ENCODE measurements at places on chromosomes 6 and 20. TPM values are rescaled to one million over a fixed set of nuclear protein-coding genes. Genes with fewer than 3 reads are reported as not detected.

The OTOR gene
- not detected for polyA plus RNA-seq

The FHL5 gene
- not detected for polyA plus RNA-seq

The B3GAT2 gene
- polyA plus RNA-seq: not detected

GRCh38 chr6:161057103-161058091 lies 65.8 kb downstream of the MAP3K4 start:
- H3K4me3 ChIP-seq: no peak overlapping the region
- H3K27me3 ChIP-seq: no peaks in the 10 kb centered on the region
- no peak for DNase-seq
- H3K36me3 ChIP-seq: no peaks in the 10 kb centered on the region

DNA sequence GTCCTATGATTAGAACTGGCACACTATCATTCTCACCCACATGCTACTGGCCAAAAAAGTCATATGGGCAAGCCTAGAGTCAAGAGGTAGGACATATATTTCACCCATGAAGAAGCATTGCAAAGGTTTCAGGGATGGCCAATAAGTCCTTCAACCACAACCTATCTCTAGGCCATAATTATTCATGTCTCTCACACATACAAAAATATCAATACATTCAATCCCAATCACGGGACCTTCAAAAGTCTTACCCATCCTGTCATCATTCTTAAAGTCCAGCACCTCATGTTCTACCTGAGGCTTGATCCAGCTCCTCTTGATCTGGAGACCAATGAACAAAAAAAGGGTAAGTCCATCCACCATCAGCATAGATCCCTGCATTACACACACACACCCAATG lies 12.6 kb upstream of the BTN1A1 start:
- H3K27me3 ChIP-seq: no peaks in the 10 kb centered on the region
- H3K27ac ChIP-seq: no peak overlapping the region
- no peak overlapping the region for H3K4me3 ChIP-seq
- DNase-seq: no peak
- no peaks in the 10 kb centered on the region for H3K36me3 ChIP-seq
- no peaks in the 10 kb centered on the region for H3K4me1 ChIP-seq

GRCh38 chr6:38784506-38785235 lies 69.6 kb downstream of the DNAH8 start:
- H3K36me3 ChIP-seq: no peaks in the 10 kb centered on the region
- DNase-seq: no peak
- H3K4me3 ChIP-seq: no peak overlapping the region

- no peak overlapping the region for H3K27ac ChIP-seq
- H3K36me3 ChIP-seq: no peaks in the 10 kb centered on the region
- DNase-seq: no peak
Measured at GRCh38 chr6:84652356-84653026, 111.9 kb downstream of the TBX18 start.

DNA sequence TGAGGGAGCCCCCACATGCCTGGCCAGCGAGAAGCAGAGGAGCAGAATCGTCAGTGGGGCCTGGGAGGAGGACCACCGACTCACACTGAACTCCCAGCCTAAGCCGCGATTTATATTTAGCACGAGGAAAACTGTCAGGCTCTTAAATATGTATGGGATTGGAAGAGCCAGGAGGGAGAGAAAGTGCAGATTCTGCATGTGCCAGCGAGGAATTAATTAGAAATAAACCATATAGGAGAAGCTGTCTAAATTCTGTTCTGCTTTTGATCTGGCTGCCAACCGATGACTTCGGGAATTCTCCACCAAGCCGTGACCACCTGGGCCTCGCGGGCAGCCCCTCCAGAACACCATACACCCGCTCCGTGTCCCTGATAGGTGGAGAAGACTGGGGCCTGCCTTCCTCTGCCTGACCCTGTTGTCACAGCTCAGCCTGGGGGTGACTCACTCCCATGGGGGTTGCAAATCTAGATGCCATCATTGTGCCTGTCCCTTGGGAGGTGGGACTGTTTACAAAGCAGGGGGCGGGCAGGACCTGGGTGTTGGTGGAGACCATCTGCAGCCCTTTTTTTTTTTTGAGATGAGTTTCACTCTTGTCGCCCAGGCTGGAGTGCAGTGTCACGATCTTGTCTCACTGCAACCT lies 91.1 kb upstream of the PMEPA1 start:
- H3K4me1 ChIP-seq: no peaks in the 10 kb centered on the region
- no peak overlapping the region for H3K4me3 ChIP-seq
- H3K36me3 ChIP-seq: no peaks in the 10 kb centered on the region
- DNase-seq: no peak
- no peak overlapping the region for H3K27ac ChIP-seq
- peaks cover 49% of the 10 kb centered on the region for H3K27me3 ChIP-seq

DNA sequence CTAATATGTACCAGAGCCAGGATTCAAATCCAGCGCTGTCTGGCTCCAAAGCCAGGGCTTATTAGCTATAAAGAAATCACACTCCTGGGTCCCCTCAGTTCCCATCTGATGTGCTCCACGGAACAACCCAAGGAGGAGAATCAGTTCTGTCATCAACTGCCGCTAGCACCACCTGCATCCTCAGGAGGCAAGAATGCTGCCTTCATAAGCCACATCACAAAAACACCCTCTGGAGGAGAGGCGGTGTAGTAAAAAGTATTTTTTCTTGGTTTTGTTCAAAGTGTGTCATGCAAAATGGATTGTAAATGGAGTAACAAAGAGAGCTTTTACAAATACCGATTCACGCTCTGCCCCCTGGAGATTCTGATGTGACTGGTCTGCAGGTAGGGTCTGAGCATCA lies 57.1 kb downstream of the TNFRSF21 start:
- H3K4me1 ChIP-seq: no peaks in the 10 kb centered on the region
- no peak for DNase-seq
- no peaks in the 10 kb centered on the region for H3K27me3 ChIP-seq
- H3K36me3 ChIP-seq: peaks cover 10% of the 10 kb centered on the region

DNA sequence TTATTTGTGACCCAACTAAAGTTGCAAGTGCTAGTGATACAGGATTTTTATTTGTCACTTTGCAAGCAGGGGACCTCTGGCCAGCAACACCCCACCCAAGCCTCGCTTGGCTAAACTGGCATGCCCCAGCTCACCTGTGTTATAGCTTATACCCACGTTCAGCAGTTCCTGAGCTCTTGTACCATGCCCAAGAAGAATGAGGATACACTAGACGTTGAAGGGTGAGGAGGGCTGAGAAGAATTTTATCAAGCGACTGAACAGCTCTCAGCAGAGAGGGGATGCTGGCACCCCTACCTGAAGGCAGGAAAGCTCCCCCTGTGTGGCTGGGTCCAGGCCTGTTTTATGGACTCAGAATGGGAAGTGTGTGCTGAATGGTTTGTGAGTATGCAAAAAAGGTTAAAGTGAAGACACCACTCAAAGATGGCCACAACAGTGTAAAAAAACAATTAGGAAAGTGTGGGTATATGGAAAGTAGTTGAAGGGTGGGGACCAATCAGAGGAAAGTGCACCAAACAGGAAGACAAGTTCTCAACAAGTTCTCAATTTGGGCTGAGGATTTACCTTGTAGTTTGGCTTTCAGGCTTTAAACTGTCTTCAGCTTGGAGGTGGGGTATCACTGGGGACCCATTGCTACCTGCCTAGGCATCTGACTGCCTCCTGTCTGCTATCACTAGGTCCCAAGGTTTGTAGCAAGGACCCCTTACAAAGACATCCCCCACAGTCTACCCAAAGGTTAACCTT lies 15.0 kb downstream of the BTN2A1 start:
- H3K36me3 ChIP-seq: peaks cover 1% of the 10 kb centered on the region
- no peak overlapping the region for H3K27ac ChIP-seq
- no peak for DNase-seq
- H3K4me3 ChIP-seq: no peak overlapping the region

GRCh38 chr20:14553774-14554534 lies 216.5 kb upstream of the FLRT3 start:
- no peak for DNase-seq
- no peak overlapping the region for H3K4me3 ChIP-seq
- H3K36me3 ChIP-seq: no peaks in the 10 kb centered on the region
- peaks cover 23% of the 10 kb centered on the region for H3K4me1 ChIP-seq

DNA sequence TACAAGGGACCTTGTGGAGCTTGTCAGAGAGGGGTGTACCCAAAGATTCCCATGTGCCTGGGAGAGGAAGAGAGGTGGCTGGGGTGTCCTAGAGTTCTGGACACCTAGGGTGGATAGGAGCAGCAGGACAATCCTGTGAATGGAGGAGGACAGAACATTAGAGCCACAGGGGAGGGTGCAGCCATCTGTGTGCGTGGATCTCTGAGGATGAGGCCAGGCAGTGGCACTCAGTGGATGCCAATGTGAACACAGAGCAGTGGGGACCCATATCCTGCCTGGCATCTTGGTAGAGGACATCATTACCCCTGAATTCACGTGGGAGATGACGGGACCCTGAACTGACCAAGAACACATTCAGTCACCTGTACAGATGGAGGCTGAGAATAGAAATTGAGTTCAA lies 205.3 kb downstream of the CD83 start:
- no peak for DNase-seq
- H3K4me1 ChIP-seq: no peaks in the 10 kb centered on the region
- H3K4me3 ChIP-seq: no peak overlapping the region

All from keratinocyte (primary cell).